Ascending aorta (tissue), 2 donors: ENCODE measurements at places on chromosomes 5 and 9. TPM values are rescaled to one million over a fixed set of nuclear protein-coding genes. Genes with fewer than 3 reads are reported as not detected.

GRCh38 chr5:177134697-177135225, 1.2 kb downstream of the NSD1 start:
- H3K27ac ChIP-seq = peak overlapping the region; percentile 87
- no peak for DNase-seq
- H3K4me3 ChIP-seq = peak overlapping the region; percentile 89

DNA sequence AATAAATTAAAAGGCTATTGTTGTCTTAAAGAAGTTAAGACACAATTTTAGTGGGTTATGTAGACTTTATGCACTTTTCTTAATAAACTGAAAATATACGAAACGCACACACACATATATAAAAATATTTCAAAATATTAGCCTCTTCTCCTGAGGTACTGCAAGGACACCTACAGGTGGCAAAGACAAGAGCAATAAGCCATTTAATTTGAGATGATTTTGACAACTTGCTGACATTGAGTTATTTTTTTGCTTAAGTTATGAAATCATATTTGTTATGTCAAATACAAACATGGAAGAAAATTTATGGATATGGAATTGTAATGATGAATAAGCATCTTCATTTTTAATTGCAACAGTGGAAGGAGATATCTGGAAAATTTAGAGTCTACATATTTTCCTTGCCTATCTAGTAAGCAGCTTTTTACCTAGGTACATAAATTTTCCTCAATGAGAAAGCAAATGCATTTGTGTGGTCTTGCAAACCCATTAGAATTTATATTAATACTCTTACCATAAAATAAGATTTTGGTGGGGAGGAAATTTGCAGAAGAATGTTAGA, 301.6 kb downstream of the ISL1 start:
- H3K27ac ChIP-seq = no peak overlapping the region
- no peaks in the 10 kb centered on the region for H3K27me3 ChIP-seq
- no peak overlapping the region for H3K4me3 ChIP-seq
- H3K4me1 ChIP-seq = no peaks in the 10 kb centered on the region
- no peak for DNase-seq
- H3K36me3 ChIP-seq = no peaks in the 10 kb centered on the region

DNA sequence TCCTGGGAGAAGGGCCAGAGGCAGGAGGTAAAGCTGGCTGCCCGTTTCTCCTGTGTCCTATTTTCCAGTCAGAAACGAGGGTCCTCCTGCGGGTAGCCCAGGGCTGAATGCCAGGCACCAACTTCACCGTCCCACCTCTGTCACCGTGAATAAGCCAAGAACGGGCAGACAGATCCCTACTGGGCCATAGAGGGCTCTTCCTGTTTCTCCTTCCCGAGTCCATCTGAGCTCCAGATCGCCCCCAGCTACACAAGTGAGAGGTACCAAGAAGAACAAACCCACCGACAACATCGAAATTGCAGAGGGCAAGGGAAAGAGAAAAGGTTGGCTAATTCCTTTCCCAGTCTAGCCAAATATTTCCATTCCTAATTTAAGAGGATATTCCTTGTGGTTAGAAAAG, 93.7 kb downstream of the SPOCK1 start:
- DNase-seq = no peak
- no peaks in the 10 kb centered on the region for H3K27me3 ChIP-seq
- no peak overlapping the region for H3K27ac ChIP-seq

DNA sequence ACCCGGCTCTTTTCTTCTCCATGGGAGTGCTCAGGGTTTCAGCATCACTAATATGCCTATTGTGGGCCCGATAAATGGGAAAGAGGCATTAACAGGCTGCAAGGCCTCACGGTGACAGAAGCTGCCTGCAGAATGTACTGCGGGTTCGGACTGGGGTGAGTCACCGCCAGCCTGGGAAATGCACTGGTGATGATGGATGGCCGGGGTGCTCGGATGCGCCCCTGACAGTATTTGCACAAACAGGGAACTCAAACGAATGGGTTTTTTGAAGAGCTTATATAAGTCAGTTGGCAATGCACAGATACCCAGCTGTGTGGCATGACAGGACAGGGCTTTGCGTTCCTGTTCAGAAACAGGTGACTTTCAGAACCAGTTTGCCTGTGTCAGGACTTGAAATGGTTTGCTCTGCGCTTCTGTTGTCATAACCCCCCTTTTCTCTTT, 42.0 kb upstream of the PITX1 start:
- no peak overlapping the region for H3K4me3 ChIP-seq
- no peaks in the 10 kb centered on the region for H3K4me1 ChIP-seq
- no peak overlapping the region for H3K27ac ChIP-seq
- peak; percentile 12 for DNase-seq

DNA sequence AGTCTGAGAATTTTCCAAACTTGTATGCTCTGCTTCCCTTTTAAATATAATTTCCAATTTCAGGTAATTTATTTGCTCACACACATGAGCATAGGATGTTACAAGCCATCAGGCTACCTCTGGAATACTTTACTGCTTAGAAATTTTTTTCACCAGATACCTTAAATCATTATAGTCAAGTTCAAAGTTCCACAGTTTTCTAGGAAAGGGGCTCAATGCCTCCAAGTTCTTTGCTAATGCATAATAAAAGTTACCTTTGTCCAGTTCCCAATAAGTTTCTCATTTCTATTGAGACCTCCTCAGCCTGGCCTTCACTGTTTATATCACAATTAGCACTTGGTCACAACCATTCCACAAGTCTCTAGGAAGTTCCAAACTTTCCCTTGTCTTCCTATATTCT, 16.2 kb upstream of the UGT3A1 start:
- H3K27me3 ChIP-seq = no peaks in the 10 kb centered on the region
- no peak for DNase-seq
- H3K4me3 ChIP-seq = no peak overlapping the region
- H3K27ac ChIP-seq = no peak overlapping the region
- H3K4me1 ChIP-seq = no peaks in the 10 kb centered on the region

GRCh38 chr5:180601591-180602480, 10.5 kb upstream of the SCGB3A1 start:
- DNase-seq = peak; percentile 48
- no peaks in the 10 kb centered on the region for H3K27me3 ChIP-seq
- no peaks in the 10 kb centered on the region for H3K36me3 ChIP-seq
- no peak overlapping the region for H3K4me3 ChIP-seq
- no peaks in the 10 kb centered on the region for H3K4me1 ChIP-seq
- H3K27ac ChIP-seq = no peak overlapping the region

- H3K36me3 ChIP-seq = peaks cover 3% of the 10 kb centered on the region
- H3K27me3 ChIP-seq = no peaks in the 10 kb centered on the region
Observed at GRCh38 chr5:168801567-168801966, 222.4 kb upstream of the PANK3 start.

DNA sequence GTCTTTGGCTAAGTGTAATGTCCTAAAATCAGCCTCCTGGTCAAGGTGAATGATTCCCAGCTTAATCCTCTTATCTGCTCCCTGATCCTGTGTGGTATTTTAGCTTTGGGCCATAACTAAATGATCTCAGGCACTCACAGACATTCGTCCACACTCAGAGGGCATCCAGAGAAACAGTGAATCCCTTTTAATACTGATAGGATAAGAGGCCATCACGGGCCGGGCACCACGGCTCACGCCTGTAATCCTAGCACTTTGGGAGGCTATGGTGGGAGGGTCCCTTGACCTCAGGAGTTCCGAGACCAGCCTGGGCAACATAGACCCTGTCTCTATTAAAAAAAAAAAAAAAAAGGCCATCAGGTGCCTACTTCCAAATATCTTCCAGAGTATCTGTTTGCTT, 6.3 kb downstream of the PDCL start:
- H3K27me3 ChIP-seq = no peaks in the 10 kb centered on the region
- peaks cover 55% of the 10 kb centered on the region for H3K36me3 ChIP-seq
- H3K4me3 ChIP-seq = no peak overlapping the region
- H3K4me1 ChIP-seq = no peaks in the 10 kb centered on the region
- no peak for DNase-seq

GRCh38 chr5:139744471-139745131, 51.0 kb upstream of the PSD2 start:
- H3K36me3 ChIP-seq = no peaks in the 10 kb centered on the region
- no peak overlapping the region for H3K4me3 ChIP-seq
- peak overlapping the region; percentile 77 for H3K27ac ChIP-seq
- DNase-seq = no peak
- peaks cover 32% of the 10 kb centered on the region for H3K4me1 ChIP-seq
- no peaks in the 10 kb centered on the region for H3K27me3 ChIP-seq

DNA sequence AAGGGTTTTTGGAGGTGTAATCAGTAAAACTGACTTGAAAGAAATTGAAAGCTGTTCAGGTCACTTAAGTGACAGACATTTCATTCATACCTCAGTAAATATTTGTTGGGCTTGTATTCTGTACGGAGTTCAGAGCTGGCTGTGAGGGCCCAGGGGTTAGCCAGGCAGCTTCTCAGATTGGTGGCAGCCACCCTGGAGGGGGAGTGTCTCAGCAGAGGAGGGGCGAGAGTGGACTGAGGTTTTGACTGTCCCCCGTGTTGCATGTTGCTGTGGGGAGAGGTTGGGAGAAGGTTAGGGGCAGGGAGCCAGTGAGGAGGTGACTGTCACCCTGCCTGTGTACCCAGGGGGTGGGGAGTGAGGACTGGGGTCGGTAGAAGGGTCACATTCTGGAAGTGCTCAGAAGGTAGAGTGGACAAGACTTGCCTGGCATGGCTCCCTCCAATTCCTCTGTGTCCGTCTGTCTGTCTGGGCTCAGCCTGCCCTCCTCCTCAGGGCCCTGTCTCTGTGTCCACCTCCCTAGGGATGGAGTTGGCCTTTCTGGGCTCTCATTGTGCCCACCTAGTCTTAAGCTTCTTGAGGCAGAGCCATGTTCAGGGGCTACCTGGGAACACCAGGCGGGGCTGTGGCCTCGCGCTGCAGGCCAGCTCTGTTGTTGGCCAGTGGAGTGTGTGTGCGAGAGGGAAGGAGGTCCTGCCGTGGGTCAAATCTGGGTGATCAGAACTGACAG, 4.4 kb downstream of the PHF2 start:
- H3K4me3 ChIP-seq = no peak overlapping the region
- peak overlapping the region; percentile 16 for H3K27ac ChIP-seq
- no peak for DNase-seq
- H3K27me3 ChIP-seq = no peaks in the 10 kb centered on the region
- no peaks in the 10 kb centered on the region for H3K36me3 ChIP-seq

DNA sequence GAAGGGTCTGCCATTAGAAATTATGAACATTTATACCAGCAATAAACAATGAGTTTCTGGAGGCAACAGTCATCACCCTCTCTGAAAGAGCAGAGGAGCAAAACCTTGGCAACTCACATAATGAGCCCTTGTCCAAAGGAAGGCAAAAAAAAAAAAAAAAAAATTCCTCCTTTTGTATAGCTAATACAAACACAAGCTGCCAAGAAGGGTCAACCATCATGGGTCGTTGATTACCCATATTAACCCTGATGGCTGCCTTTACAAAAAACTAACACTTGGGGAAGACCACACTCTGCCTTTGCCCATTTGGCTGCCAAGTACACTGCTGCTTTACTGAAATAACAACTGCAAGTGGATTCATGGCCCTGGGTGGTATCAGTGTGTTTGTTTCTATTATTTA, 272.7 kb downstream of the ADAMTSL1 start:
- DNase-seq = no peak
- no peak overlapping the region for H3K27ac ChIP-seq
- no peaks in the 10 kb centered on the region for H3K36me3 ChIP-seq
- H3K27me3 ChIP-seq = no peaks in the 10 kb centered on the region

SOHLH1 gene
- not detected for total RNA-seq
